Cardiac muscle cell (in vitro differentiated cells and primary cell): ENCODE measurements at places on chromosomes 6 and 20.

DNA sequence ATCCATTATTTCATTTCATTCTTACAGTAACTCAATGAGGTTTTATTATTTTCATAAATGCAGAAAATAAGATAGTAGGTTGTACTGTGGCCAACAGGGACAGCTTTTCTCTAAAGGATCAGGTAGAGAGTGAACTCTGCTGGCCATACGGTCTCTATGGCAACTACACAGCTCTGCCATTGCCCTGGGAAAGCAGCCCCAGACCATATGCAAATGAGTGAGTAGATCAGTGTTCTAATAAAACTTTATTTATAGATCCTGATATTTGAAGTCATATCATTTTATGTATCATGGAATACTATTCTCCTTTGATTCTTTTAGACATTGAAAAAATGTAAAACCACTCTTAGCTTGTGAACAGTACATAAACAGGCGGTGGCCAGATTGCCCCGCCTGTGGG lies 192.5 kb upstream of the RREB1 start:
- H3K27ac ChIP-seq, result no peak overlapping the region
- peak; percentile 35 for DNase-seq
- no peaks in the 10 kb centered on the region for H3K4me1 ChIP-seq
- H3K4me3 ChIP-seq, result no peak overlapping the region

- no peak for DNase-seq
- no peak overlapping the region for H3K4me3 ChIP-seq
- no peaks in the 10 kb centered on the region for H3K4me1 ChIP-seq
- no peaks in the 10 kb centered on the region for H3K27me3 ChIP-seq
Observed at GRCh38 chr20:37142708-37143107, 36.4 kb upstream of the RPN2 start.

GRCh38 chr6:56831334-56831733 lies 123.6 kb upstream of the BEND6 start:
- peak; percentile 49 for DNase-seq
- H3K27ac ChIP-seq, result peak overlapping the region; percentile 8
- H3K27me3 ChIP-seq, result no peaks in the 10 kb centered on the region
- H3K4me3 ChIP-seq, result no peak overlapping the region
- peaks cover 27% of the 10 kb centered on the region for H3K4me1 ChIP-seq
- H3K36me3 ChIP-seq, result no peaks in the 10 kb centered on the region

- no peaks in the 10 kb centered on the region for H3K27me3 ChIP-seq
- H3K4me3 ChIP-seq, result no peak overlapping the region
- no peak for DNase-seq
- H3K27ac ChIP-seq, result no peak overlapping the region
- no peaks in the 10 kb centered on the region for H3K36me3 ChIP-seq
Observed at GRCh38 chr6:7154341-7155139, 46.8 kb downstream of the RREB1 start.

DNA sequence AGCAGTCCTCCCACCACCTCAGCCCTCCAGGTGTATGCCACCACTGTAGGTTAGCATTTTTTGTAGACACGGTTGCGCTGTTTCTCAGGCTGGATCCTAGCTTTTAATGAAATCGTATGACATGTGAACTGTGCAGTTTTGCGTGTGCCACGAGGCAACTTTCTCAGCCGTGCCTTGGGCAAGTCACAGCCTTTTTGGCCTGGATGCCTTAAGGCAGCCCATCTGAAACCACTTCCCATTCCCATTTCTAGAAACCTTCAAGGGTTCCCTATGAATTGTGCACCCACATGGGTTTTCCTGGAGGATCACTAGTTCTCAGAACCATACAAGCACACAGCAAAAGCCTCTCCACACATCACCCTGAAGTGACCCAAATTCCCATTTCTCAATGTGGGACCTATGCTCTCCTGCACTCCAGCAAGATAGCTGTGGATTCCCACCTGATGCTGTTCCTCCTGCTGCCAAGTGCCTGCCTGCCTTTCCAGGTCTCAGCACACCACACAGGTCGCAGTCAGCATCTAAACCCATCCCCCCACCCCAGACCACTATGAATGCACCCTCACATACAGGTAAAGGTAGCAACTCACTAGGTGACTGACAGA lies 28.9 kb downstream of the SNX5 start:
- no peak for DNase-seq
- no peak overlapping the region for H3K4me3 ChIP-seq
- no peaks in the 10 kb centered on the region for H3K27me3 ChIP-seq

GRCh38 chr6:37994223-37994622 lies 174.7 kb downstream of the ZFAND3 start:
- no peaks in the 10 kb centered on the region for H3K36me3 ChIP-seq
- DNase-seq, result peak; percentile 3
- peaks cover 16% of the 10 kb centered on the region for H3K4me1 ChIP-seq

DNA sequence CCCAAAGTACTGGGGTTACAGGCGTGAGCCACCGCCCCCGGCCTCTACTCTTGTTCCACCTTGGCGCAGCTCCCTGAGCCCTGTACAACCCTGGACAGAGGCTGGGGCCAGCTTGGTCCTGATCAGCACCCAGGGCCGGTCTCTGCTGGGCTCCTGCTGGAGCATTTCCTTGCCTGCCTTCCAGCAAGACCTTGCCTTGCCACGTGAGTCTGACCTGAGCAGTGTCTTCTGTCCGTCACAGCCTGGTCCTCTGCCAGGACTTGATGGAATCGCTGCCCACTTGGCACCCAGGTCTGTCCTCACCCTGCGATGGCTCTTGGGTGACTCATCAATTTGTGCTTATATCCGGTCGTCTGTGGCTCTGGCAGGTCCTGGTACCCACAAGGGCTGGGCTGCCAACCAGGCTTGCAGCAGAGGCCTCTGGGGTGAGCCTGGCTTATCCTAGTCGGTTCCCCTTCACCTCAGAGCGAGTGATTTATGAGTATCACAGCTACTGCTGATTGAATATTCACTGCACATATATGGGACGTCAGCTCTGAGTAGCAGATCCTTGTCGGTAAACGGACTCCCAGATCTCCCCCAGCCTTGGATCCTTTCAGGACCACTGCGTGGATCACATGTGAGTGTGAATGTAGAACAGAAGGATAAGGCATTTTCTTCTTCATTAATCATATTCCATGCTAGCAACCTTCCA lies 10.1 kb upstream of the SULF2 start:
- peaks cover 2% of the 10 kb centered on the region for H3K27me3 ChIP-seq
- DNase-seq, result no peak

DNA sequence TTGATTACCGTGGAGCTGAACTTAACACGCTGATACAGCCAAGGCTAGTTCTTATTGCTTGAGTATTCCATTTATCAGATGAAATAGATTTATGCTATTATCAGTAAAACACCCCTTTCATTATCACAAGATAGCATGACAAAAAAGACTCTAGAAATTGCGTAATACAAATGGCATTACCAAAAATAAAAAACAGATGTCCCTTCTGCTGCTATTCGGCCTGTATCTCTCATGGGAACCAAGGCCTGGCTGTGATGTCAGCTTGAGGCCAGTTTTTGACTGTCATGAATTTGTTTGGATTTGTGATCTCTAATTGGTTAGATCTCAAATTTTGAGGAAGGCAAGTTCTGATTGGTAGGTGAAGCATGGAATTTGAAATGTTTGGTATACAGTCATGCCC lies 25.2 kb downstream of the MEI4 start:
- H3K27me3 ChIP-seq, result no peaks in the 10 kb centered on the region
- DNase-seq, result no peak
- H3K27ac ChIP-seq, result no peak overlapping the region

GRCh38 chr6:14383393-14384174 lies 266.0 kb downstream of the CD83 start:
- H3K27ac ChIP-seq, result no peak overlapping the region
- no peak overlapping the region for H3K4me3 ChIP-seq
- H3K27me3 ChIP-seq, result no peaks in the 10 kb centered on the region
- no peaks in the 10 kb centered on the region for H3K4me1 ChIP-seq
- DNase-seq, result no peak
- H3K36me3 ChIP-seq, result no peaks in the 10 kb centered on the region
